ENCODE measurements at places on chromosomes 6 and 20.

DNA sequence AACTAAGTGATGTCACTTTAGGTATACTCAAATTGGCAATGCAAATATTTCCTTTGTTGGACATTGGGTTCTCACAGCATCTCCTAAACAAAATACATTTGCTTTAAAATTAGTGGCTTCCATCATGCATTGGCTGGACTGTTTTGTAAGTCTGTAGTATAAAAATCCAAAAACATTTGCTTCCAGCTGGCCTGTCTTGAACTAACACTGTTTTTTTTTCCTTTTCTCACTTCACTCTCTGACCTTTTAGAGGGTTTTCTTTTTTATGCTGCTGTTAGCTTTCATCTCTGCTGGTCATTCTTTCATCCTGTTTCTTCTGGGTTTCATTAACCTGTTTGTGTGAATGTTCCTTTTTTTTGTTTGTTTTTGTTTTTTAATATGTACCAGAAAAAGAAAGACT lies 121.7 kb upstream of the MLIP start:
- no peak for DNase-seq

DNA sequence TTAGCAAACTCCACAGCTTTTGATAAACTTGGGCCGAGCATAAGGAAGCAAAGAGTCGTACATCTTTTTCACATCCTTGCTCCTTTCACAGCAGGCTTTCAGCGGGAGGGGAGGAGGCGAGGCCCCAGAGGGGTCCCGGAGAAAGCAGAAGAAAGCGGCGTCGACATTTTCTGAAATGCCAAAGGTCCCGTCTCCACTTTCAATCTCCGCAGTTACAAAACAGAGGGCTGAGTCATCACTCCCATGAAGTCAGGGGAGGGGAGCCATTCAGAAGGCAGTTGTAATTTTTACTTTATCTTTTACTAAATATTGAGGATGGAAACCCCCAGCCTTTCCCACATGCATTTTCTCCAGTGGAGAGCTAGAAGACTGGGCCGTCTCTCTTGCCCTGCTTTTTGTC lies 174.2 kb upstream of the THBS2 start:
- no peak for DNase-seq

DNA sequence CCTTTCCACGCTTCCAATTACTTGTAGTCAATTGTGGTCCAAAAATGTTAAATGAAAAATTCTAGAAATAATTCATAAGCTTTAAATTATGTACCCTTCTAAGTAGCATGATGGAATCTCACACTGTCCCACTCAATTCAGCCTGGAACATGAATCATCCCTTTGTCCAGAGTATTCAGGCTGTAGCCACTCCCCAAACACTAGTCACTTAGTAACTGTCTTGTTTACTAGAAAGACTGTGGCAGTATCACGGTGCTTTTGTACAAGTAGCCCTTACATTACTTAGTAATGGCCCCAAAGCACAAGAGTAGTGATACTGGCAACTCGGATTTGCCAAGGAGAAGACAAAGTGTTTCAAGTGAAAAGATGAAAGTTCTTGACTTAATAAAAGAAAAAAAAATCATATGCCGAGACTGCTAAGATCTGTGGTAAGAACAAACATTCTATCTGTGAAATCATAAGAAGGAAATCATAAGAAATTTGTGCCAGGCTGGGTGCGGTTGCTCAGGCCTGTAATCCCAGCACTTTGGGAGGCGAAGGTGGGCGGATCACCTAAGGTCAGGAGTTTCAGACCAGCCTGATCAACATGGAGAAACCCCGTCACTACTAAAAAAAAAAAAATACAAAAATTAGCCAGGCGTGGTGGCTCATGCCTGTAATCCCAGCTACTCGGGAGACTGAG lies 168.5 kb upstream of the SIM1 start:
- DNase-seq: no peak

DNA sequence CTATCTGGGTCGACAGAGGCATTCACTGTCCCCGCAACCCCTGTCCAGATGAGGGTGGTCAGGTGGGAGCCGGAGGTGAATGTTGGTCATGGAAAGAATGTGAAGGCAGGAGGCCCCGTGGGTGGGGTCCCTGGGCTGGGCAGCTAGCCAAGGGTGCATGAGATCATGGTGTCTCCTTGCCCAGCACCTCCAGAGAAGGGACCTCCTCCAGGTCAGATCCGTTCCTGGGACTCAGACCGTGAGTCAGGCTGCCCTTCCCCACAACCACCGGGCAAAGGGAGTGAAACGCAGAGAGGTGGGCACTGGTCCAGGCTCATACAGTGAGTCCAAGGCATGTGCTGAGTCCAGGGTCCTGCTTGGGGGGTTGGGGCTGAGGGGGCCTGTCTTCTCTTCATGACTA lies 3.5 kb downstream of the FOXS1 start:
- DNase-seq: no peak

- DNase-seq: no peak
These were observed 87.0 kb upstream of the B3GAT2 start for GRCh38 chr6:71043902-71044301.

DNA sequence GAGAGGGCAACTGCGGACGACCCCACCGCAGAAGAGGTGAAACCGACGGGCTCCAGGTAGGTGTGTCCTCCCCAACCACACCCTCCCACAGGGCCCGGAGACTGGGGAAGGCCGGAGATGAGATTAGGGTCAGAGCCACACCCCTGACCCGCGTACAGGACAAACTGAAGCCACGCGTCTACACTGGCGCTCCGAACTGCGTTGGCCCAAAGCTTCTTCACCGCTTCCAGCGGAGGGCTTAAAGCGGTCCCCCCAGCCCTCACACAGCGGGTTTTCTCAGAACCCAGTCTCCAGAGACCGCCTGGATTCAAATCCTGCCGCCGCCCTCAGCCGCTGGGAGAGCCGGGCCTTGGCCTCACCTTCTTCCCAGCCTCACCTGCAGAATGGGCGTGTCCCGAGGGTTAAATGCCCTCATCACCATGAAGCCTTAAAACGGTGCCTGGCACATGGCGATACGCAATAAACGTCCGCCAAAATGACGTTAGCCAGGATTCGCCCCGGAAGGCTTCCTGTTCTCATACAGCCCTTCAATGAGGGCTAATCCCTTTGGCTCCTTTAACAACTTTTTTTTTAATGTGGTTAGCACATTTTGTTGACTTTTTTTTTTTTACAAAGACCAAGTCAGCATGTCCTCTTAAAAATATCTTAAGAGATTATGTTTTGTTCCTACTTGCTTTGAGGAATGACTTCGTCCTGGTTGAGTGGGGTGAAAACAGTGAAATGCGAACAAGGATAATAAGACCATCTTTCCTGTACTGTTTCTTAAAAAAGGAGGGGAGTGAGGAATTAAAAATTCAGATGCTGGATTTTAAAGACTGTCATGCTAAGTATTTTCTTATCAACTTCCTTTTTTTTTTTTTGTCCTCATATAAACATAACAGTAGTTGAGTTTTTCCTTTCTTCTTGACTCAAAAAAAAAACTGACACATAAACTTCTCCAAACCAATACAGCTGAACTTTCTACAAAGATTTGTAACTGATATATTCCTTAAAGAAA lies 15.1 kb upstream of the ZNF217 start:
- no peak for DNase-seq

DNA sequence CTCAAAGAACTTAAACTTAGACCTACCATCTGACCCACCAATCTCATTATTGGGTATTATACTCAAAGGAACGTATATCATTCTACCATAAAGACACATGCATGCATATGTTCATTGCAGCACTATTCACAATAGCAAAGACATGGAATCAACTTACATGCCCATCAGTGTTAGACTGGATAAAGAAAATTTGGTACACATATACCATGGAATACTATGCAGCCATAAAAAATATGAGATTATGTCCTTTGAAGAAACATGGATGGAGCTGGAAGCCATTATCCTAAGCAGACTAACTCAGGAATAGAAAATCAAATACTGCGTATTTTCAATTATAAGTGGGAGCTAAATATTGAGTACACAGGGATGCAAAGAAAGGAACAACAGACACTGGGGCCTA lies 166.4 kb upstream of the GLP1R start:
- no peak for DNase-seq

DNA sequence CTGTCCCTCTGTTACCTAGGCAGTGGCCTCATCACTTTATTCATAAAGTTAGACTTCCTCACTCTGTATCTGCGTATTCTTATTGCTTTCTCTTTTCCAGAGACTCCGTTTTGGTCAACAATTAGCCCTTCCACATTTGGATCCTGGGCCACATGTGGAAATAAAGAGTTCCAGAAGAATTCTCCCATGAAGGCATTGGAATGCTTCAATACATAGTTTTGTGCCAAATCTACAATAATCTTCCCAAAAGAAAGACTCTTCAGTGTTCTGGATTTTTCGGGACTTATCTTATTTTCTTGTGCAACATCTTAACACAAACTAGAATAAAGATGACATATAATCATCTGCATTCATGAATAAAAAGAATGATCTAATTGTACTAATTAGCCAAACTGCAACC lies 187.7 kb upstream of the BMP2 start:
- DNase-seq: no peak

GRCh38 chr20:38221119-38221589 lies 39.4 kb downstream of the KIAA1755 start:
- no peak for DNase-seq

DNA sequence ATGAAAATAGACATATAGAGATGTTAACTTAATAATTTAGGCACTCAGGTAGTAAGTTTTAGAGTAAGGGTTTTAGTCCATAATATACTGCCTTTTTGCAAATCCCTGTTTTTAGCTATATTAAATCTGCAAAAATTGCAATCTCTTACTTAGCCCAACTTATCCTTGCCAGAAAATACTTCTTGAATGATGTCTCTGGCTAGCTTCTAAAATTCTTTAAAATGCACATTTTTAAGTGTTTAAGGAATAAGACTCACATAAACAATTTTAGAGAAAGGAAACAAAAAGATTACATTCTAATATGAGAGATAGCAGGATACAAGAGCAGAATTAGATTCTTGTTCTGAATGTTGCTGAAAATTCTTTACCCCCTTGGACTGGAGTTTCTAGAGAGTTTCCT lies 25.8 kb upstream of the RFPL4B start:
- no peak for DNase-seq

- peak; percentile 76 for DNase-seq
These were observed 1.5 kb upstream of the GMEB2 start for GRCh38 chr20:63628246-63628975.

- no peak for DNase-seq
These were observed 17.5 kb upstream of the KCNK16 start for GRCh38 chr6:39339868-39340550.

- no peak for DNase-seq
These were observed 5.8 kb downstream of the C6orf132 start for GRCh38 chr6:42136508-42137193.

GRCh38 chr6:84768442-84769174 lies 4.2 kb upstream of the TBX18 start:
- no peak for DNase-seq

- DNase-seq: no peak
These were observed 2.7 kb upstream of the RBM24 start for GRCh38 chr6:17278289-17279063.

DNA sequence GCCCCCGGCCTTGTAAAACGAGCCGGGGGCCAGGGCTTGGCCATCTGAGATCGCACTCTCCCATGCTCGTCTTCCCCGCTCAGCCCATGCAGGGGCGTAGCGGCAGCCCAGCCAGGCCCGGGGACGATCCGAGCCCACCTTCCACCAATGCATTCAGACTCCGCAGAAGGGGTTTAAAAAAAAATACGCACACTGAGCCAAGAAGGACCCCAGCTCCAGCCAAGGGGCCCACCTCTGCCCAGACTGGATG lies 320 bp downstream of the GSTA4 start:
- DNase-seq: no peak

DNA sequence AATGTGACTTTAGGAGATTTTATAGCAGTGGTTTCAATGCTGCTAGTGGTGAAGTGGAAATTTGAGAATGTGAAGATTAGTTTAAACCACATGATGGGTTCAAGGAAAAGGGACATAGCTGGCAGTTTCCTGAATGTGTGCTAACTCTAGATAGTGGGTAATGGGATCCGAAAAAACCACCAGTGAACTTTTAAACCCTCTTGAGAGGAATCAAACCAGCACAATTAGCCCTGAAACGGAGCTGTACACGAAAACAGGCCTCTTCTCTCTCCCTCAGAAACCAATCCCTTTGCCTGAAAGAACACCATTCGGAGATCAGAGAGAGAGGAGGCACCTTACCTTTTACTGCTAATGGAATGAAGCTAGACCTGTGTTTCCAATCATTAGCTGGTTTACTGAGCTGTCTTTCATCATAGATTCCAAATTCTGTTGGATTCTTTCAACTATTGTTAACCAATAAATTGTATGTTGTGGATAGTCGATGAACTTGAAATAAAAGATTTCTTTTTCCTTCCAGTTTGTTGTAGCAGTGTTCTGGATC lies 103.9 kb downstream of the AIG1 start:
- DNase-seq: peak; percentile 71

GRCh38 chr6:36957773-36958271 lies 3.3 kb downstream of the PI16 start:
- no peak for DNase-seq

DNA sequence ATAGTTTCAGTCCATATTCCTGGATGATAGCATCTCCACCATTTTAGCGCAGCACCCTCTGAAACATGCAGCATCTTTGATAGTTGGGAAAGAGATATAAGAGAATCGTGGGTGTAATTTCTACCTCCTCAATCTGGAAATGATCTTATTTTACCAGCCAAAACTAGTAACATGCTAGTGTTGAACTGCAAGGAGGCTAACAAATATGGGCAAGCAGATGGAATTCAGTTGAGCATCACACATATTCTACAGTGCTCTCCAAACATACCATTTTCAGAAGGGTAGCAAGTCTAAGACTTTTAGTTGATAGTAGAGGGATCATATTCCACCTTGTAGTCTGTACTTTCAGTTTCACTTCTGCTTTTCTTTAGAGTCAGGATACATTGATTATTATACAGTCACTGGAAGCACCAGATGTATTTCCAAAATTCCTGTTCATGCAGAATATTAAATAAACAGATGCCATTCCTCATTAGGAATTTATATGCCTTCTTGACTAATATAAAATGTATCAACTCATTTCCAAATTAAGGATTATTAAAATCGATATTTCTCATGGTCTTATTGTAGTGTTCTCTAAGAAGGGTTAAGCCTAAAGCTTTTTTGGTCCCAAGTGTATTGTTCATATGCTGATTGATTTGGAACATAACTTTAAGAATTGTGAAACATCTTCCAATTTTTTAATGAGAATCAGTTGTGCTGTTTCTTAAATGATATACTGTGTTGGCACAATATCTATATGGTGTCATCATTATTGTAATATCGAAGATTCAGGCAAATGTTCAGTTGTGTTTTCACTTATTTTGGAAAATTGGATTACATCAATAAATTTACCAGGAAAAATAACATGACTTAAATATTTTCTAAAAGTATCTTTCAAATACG lies 362.0 kb downstream of the CENPW start:
- DNase-seq: no peak

DNA sequence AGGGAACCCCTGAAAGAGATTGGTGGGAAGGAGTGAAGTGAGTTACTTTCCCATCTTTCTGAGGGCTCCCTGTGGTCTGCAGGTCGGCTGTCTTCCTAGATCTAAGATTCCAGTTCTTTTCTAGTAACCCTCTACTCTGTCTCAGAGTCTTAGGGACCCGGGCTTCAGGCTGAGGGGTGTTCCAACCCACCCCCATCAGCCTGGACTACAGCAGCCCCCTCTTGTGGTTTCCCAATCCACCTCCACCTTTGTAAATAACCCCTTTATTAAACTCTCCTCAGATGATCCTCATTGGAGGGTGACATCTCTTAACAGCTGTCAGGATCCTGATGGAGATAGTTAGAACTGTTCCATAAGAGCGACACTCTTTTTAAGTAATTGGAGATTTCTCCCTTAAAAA lies 300.4 kb downstream of the LRFN2 start:
- DNase-seq: no peak
